Progenitor cell of endocrine pancreas (in vitro differentiated cells): ENCODE measurements at places on chromosomes 1 and 21. TPM values are rescaled to one million over a fixed set of nuclear protein-coding genes. Genes with fewer than 3 reads are reported as not detected.

GRCh38 chr1:222712253-222713090, at the start of the genes AIDA and BROX:
AIDA (minus strand) TSS chr1:222712491; CDS start chr1:222712317, 174 bp downstream.
BROX (plus strand) TSS chr1:222712564; CDS start chr1:222715700, 3,136 bp downstream.
- H3K36me3 ChIP-seq, result peaks cover 3% of the 10 kb centered on the region
- peak; percentile 91 for DNase-seq
- no peaks in the 10 kb centered on the region for H3K27me3 ChIP-seq
- H3K4me1 ChIP-seq, result peaks cover 10% of the 10 kb centered on the region
- H3K4me3 ChIP-seq, result peak within 1 kb of the TSS; percentile 99

GRCh38 chr1:45718289-45718688, 30.3 kb downstream of the TMEM69 start:
- H3K4me1 ChIP-seq, result no peaks in the 10 kb centered on the region
- no peak for DNase-seq
- peaks cover 9% of the 10 kb centered on the region for H3K36me3 ChIP-seq
- H3K27ac ChIP-seq, result no peak overlapping the region

DNA sequence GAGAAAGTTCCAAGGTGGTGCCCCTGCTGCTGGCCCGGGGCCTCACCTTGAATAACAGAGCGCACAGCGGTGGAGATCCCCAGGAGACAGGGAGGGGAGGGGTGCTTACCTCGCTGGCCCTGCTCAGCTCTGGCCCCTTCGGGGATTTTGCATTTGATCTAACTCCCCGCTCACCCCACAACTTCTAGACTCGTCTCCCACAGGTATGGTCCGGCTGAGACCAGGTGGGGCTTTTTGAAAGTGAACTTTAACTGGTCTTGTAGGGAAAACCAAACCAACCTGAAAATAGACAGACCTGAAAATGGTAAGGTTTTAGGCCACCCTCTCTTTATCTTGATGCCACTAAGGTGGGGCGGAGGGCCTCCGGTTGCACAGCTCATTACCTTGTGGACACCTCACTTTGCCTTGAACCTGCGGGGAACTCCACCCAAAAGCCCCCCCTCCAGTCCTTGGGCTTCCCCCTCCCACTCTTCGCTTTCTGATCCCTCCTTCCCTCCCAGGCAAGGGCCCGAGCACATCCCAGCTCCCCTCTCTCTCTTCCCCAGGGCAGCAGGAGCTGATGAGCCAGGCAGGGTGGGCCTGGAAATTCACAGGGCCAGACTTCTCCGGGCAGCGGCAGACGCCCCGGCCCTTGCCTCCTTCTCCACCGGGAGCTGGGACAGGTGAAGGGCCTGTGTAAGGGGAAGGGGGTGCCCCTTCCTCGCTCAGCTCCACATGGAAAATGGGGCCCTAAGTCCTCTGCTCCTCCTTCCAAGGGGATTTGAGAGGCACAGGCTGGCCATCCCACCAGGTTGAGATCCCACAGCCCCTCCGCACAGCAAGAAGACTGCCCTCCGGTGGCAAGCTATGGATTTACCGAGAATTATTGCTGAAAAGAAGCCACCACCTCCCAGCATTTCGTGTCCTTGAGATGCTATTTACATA, 16.1 kb downstream of the TNFRSF8 start:
- no peaks in the 10 kb centered on the region for H3K36me3 ChIP-seq
- peak; percentile 25 for DNase-seq
- H3K27ac ChIP-seq, result no peak overlapping the region
- H3K4me1 ChIP-seq, result no peaks in the 10 kb centered on the region

The TNFRSF1B gene
- total RNA-seq, result not detected in 2 replicates
